Osteocyte (in vitro differentiated cells): ENCODE measurements at places on chromosomes 11 and 22.

DNA sequence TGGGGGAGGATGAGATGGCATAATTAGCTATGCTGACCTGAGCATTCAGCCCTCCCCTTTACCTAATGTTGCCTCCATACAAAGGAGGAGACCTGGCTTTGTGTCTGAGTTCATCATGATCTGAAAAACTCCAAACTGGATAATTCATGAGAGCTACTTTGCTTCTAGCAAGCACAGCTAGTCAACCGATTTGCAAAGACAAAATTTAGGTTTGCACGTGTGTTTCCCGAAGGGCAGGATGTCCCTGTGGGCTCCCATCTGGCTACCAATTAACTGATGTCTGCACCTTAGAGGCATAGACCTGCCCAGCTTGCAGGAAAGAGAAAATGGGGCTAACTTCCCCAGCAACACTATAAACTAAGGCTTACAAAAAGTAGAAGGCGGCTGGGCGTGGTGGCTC, 42.2 kb upstream of the POU2AF1 start:
- no peak for DNase-seq

GRCh38 chr11:3878258-3878584, 22.8 kb downstream of the STIM1 start:
- no peak for DNase-seq

GRCh38 chr22:18984564-18984963, 48.5 kb upstream of the PRODH start:
- DNase-seq = no peak

- DNase-seq = no peak
Measured at GRCh38 chr11:117833401-117833891, 8.9 kb upstream of the FXYD2 start.

DNA sequence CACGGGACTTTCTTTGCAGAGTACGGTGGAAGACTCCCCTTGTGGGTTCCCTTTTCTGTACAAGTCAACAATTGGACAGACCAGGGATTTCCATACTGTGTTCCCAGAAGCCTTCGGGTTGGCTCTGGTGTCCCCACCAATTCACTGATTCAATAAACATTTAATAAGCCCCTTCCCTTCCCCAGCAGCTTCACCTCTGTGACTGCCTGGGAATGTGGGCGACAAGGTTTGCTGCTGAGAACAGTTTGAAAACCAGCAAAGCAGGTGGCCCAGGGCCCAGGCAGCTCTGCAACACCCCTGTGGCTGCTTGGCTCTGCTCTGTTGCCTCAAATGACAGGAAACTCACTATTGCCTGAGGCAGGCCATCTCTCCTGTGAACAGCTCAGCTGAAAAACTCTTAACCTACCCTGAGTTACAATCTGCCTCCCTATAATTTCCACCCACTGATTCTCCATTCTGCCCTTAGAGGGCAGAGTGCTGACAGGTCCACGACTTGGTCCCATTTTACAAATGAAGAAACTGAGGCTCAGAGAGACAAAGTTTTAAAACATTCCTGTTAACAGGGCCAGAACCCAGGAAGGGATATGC, 10.4 kb downstream of the ADORA2A start:
- DNase-seq = no peak

DNA sequence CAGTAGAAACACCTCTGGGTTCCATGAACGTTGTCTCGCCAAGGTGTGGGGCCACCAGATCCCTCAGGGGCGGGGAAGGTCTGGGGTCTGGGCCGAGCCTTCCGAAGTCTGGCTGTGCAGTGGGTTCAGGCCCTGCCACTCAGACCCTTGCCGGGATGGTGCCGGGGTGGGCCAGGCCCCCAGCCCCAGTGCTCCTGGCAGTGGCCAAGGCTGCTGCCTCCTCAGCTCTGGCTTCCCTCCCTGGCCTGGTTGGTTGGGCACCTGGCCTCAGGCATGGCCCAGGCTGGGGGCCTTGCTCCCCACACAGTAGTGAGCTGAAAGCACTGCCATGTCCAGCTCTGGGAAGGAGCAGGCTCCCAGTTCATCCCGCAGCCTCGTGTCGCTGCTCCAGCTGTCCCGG, 48.2 kb upstream of the PPARA start:
- no peak for DNase-seq

DNA sequence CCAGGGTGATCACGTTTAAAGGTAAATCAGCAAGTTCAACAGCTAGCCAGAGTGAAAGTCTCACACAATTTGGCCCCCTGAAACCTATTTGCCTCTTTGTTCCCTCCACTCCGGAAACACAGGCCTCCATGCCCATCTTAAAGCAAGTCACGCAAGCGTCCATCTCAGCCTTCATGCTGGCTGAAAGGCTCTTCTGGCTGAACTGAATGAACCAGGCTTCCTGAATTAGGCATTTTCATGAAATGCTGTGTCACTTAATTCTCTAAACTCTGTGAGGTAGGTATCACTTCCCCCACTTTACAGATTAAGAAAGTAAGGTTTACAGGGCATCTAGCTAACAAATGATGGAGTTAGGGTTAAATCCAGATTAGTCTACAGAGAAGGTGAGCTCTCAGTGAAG, 1.4 kb downstream of the SLC25A17 start:
- DNase-seq = no peak

DNA sequence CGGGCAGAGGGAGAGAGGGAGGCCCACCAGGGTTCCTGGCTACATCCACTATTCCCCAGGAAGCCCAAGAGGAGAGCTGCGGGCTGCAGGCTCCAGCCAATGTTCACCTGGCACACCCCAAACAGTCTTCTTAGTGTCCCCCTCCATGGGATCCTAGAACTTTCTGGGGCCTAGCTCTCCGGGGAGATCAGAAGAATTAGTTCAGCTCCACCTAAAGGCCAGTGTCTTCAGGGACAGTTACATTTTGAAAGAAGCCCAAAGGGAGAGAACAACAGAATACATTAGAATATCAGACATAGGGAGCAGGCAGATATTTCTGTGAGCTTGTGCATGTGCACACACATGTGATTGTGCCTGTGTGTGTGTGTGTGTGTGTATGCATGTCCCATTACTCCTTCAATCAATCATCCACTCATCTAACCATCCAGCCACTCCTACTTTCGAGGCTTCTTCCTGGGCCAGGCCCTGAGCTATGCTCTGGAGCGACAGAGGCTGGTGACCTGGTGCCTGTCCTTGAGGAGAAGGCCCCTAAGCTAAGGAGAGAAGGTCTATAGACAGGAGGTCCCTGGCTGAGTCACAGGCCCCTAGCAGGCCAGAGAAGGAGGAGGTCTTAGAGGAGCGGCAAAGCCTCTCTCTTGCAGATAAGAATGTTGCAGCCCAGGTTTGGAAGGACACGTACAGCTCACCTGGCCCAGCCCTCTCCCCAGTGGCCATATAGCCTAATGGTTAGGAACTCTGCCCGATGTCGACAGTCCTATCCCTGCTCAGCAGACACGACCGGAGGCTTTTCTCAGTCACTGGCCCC, 165.5 kb downstream of the DSCAML1 start:
- no peak for DNase-seq
